ENCODE measurements at places on chromosomes 4 and X.
A peak's percentile ranks its signal among the peaks of the same experiment; 100 is the strongest.

GRCh38 chr4:144985014-144985413 is 113.0 kb downstream of the ANAPC10 start:
- DNase-seq = no peak

DNA sequence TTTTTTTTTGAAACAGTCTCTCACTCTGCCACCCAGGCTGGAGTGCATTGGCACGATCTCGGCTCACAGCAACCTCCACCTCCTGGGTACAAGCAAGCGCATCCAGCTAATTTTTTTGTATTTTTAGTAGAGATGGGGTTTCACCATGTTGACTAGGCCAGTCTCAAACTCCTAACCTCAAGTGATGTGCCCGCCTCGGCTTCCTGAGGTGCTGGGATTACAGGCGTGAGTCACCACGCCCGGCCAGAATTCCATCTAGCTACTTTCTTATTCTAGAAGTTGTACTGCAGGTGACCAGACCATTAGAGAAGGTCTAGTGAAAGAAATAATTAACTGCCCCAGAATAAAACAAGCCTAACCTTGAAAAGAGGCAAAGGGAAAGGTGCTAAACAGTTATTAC is 2.3 kb downstream of the LRBA start:
- peak; percentile 6 for DNase-seq

GRCh38 chr4:100299046-100299840 is 109.0 kb upstream of the DDIT4L start:
- peak; percentile 80 for DNase-seq

- DNase-seq = peak; percentile 70
Observed at GRCh38 chr4:71184195-71184781, 154.5 kb upstream of the SLC4A4 start.

DNA sequence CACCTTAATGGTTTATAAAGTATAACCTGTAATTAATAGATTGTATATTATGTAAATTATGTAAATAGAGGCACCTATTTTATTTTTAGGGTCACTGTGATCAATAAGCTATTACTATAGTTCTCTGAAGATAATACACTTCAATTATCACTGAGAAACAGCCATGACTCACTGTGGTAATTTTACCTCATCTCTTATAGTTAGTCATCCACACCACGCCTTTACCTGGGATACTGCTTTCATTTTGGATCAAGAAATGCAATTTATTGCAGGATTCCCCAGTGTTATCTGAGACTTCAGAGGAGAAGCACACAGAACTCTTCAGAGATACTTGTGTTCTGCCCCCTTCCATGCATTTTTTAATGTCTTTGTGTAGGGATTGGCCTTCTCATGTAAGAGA is 348.1 kb upstream of the ATOH1 start:
- DNase-seq = no peak

GRCh38 chr4:23788027-23788426 is 101.8 kb downstream of the PPARGC1A start:
- DNase-seq = no peak

DNA sequence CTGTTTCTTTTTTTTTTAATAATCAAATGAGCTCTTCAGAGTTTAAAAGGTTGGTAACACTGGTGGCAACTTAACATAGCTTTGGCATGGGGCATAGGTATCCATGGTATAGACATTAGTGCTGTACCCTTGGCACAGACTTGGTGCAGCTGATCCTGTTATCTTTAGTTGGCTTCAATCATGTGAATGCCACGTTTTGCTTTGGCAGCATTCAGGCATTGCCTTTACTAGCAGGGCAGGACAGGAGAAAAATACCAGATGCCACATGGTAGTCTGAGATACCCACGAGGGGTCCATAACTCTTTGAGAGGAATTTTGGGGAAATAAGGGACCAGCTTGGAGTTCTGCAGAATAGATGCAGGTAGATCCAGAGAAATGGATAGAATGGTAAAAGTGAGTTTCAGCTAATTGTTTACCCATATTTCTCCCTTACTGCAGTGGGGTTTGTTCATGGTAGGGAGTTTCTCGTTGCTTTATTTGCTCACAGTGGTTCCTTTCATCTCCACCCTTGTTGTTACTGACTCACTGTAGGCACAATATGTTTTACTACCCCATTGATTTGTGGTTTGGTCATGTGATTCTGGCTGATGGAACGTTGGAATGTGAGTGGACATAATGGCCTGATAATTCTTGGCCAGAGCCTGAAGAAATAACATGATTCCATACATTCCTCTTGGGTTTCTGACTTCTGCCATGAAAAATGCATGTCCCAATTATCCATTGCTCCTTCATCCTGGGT is 342.7 kb downstream of the GLUD2 start:
- peak; percentile 53 for DNase-seq

DNA sequence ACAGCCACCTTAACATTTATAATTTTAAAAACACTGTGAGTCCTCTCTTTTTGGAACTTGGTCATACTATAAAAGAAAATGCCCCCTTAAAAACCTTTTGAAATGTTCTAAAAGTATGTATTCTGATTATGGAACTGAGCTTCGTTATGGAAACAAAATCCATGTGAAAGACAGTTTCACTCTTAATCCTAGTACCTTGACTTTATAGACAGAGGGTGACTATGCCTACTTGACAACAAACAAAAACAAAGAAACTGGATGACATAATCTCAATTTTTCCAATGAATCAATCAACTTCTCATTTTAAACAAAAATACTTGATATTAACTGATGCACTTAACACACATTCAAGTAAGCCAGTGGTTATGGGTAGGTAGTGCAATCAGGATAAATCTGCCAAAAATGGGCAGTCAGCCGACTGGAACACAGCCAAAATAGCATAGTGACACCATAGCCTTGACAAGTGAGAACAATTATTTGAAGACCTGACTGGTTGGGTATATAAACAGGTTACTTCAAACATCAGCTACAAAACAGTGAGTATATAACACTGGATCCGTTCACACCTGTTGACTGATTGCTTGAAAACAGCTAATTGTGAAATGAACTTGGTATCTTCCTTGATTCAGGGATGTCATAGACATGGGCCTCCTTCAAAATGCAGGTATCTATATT is 265.5 kb downstream of the PPP3CA start:
- DNase-seq = no peak

DNA sequence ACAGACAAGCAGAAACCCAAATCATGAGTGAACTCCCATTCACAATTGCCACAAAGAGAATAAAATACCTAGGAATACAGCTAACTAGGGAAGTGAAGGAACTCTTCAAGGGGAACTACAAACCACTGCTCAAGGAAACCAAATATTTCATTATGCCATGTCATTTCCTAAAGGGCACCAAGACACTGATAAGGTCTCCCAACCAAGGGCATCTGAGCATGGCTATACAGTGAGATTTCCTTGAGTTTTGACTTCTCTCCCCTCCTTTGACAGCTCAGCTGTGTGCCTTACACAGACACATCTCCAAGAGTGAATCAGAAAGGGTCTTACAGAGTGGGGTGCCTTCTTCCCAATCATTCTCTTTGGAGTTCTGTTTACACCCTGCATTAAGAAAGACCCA is 40.4 kb downstream of the PCDH7 start:
- no peak for DNase-seq

- DNase-seq = no peak
Observed at GRCh38 chr4:110034026-110034393, 121.3 kb downstream of the EGF start.

- DNase-seq = peak; percentile 89
Observed at GRCh38 chr4:86594559-86595425, 677 bp downstream of the PTPN13 start.

GRCh38 chr4:164700471-164700870 is 53.5 kb upstream of the SMIM31 start:
- DNase-seq = no peak

DNA sequence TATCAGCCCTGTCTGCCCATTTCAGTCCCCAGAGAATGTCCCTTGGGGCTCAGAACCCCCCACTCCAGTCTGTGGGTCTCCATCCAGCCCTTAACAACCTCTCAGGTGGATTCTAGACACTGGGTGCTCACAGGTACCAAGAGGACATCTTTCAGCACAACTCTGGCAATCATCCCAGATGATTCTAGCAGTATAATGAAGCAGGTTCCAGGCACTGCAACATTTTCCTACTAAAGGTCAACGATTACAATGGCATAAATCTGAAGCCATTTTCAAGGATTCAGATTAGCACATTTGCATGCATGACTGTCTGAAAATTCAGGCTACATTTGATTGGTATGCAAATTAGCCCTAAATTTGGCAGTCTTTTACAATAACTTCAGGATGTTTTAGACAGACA is 10.0 kb downstream of the SLC2A9 start:
- DNase-seq = no peak

DNA sequence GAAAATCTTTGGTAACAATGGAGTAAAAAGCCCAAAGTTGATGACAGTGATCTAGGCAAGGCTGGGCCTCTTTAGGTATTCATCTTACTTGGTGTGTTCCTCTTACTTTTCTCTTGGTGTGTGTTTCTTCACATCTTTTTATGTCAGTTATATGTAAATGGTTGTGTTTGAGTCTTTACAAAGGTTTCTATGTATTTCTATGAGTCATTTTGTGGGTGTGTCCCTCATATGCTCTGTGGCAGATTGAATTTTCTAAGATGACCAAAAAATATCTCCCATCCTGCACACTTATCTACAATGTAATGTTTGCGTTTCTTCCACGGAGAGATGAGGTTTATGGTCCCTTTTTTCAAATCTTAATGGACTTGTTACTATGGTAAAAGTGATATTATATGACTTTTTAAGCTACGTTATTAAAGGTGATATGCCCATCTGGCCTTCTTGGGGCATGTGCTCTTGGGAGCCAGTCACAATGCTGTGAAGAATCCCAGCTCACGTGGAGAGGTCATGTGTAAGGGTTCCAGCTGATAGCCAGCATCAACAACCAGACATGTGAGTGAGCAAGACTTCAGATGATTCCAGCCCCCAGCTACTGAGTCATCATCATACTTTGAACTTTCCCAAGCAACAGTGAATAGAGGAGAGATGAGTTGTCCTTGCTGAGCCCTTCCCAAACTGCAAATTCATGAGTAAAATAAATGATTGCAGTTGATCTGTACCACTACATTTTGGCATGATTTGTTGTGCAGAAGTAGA is 126.9 kb downstream of the CBLL2 start:
- DNase-seq = peak; percentile 74

DNA sequence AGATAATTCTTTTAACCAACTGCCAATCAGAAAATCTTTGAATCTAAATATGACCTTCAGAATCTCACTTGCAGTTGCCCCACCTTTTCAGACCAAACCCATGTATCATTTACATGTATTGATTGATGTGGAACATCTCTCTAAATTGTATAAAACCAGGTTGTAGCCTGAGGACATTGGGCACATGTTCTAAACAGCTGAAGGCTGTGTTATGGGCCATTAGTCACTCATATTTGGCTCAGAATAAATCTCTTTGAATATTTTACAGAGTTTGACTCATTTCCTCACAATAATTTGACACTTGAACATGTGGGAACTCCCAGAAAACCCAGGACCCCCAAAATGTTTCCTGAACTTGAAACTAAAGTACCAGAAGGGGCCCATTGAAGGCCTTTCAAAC is 58.7 kb downstream of the UGT2B10 start:
- DNase-seq = no peak

DNA sequence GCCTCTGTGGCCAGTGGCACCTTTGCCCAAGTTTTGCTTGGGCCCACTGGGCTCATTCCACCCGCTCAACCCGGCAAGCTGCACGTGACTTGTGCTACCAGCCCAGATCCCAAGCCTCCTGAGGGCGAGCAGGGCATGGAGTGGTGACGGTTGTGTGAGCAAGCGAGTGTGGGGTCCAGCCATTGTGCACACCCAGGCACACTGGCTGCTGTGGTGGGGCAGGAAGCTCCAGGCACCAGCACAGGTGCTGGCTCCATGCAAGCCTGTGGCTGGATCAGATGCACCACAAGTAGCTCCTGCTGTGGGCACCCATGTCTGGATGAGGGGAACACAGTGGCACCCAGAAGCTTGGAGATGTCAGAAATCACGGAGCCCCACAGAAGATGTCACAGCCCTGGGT is 557.0 kb upstream of the GNPDA2 start:
- DNase-seq = no peak
